ENCODE measurements at places on chromosomes 1 and 21. TPM values are rescaled to one million over a fixed set of nuclear protein-coding genes. Genes with fewer than 3 reads are reported as not detected.

GRCh38 chr1:21874778-21875547 lies 62.1 kb downstream of the HSPG2 start:
- DNase-seq, result no peak

The KCNE2 gene
- not detected for total RNA-seq

DNA sequence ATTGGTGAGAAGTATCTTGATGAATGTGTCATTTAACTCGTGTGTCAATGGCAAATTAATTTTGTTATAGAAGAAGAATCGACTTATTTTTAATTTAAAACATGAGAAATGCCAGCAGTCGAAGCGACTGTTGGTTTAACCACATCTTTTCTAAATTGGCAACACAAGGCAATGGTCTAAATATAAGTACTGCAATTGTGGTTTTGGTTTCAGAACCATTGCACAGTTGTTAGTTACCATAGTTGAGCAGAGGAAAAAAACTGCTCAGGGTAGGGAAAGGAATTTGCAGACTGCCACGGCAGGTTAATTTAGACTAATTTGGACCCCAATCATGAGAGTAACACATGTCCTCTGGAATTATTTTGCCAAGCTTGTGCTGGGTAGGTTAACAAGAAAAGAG lies 185.6 kb upstream of the RUNX1 start:
- DNase-seq, result no peak

DNA sequence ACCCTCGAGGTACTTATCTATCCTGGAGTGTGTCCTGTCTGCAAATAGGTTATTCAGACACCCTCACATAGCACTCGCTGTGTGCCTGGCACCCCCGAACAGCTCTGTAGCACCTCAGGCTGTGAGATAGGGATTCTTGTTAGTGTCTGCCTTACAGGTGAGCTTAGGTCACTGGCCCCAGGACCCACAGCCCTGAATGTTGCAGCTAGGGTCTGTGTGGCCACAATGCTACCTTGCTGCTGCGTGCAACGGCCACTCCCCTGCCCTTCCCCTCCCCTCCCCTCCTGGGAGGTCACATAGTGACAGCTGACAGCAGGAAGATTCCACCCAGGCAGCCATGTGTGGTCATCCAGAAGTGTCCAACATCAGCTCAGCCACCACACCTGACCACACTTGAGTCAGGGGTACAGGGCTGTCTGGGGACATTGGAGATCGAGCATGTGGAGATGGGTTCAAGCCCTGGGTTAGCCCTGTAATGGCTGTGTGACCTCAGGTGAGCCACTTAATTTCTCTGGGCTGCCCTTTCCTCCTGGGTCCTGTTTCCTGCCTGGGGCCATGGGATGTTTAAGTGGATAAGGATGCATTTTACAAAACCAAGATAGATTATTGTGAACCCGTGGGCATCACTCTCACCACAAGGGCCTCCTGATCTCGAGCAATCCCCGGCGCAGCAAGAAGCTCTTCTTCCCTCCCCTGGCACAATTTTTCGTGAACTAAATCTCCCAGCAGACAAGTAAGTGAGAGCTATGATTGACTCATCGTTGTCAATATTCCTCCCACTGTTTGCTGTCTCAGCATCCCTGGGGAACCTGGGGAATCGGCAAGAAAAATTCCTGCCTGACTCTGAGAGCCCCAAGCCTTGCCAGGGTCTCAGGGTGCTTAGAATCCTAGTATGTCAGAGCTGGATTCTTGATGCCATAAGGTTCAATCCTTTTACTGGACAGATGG lies 208.7 kb downstream of the PTPRU start:
- no peak for DNase-seq

The CFHR5 gene
- total RNA-seq, result not detected

DNA sequence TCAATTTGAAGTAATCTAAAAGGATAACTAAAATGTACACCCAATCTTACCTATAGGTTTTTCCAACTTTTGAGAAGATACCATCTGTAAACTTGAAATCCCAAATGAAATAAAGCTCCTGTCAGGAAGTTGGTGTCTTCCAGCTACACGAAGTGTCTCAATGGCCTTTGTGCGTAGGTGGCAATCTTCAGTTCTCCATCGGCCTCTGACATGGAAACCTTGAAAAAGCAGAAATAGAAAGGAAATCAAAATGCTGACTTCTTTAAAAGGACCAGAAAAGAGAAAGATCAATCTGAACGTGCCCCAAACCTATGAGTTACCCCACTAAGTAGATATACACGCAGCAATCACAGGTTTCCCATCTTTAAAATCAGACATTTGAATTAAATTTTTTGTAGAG lies 10.0 kb downstream of the MKNK1 start:
- no peak for DNase-seq

The TRIM58 gene
- 3.2 TPM for total RNA-seq

The FAM131C gene
- 8.8 TPM for total RNA-seq

DNA sequence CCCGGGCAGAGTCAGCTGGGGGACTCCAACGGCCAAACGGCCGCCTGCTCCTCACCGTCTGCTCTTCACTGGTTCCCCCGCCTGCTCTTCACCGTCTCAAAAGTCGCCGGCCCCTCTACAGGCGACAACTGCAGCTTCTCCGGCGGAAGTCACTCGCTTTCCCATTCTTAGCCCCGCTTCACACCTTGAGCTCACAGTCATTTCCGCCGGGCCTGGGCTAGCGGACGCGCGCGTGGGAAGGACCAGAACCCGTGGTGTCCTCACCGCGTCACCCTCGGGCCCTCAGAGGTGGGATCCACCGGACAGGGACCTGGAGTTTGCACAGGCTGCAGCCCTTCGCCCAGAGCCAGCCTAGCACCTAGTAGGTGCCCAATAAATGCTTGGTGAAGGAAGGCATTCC lies 27.9 kb upstream of the HJV start:
- no peak for DNase-seq

The NBPF10 gene
- total RNA-seq, result 2.1 TPM

The CLCA4 gene
- total RNA-seq, result 10.8 TPM

The TMEM79 gene
- total RNA-seq, result 2.8 TPM

The VWA5B1 gene
- 0.10 TPM for total RNA-seq

GRCh38 chr1:20474333-20474975 lies 11.6 kb downstream of the CAMK2N1 start:
- DNase-seq, result no peak

Data from dorsolateral prefrontal cortex (tissue), 122 donors.